ENCODE measurements at places on chromosomes 1 and 21.

DNA sequence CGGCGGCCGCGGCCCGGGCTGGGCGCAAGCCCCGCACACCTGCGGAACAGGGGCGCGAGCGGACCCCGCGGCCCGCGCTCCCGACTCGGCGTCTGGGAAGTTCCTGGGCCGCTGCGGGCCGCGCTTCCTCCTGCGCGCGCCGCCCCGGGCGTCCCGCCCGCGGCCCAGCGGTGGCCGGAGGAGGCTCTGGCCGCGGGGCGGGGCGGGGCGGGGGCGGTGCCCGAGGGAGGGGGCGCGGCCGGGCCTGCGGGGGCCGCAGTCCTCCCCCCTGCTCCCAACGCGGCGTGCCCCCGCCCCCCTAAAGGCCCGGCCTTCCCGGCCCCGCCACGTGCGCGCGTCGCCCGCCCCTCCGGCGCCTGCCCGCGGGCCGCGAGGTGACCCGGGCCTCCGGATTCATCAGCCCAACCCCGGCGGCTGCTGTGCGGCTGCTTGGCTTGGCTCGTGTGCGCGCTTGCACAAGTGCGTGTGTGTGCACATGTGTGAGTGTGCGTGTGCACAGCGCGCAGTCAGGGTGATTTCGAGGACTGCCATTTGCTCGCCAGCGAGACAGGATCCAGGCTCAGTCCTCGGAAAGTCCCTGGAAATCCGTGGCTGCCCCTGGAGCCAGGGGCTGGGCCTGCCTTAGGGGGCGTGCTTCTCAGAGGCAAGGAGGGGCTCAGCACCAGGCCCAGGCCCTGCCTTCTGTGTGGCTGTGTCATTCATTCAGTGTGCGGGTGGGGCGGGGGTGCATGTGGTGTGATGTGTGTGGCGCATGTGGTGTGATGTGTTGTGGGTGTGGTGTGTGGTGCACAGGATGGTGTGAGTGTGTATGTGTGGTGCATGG lies at the start of gene C2CD2:
C2CD2 (minus strand) TSS at position 188 of the 823 bp plus-strand sequence. CDS start 370 bp downstream, outside the sequence.
- DNase-seq: no peak

GRCh38 chr1:221335161-221336101 lies 406.5 kb downstream of the DUSP10 start:
- DNase-seq: no peak

GRCh38 chr21:30349572-30349971 lies 1.2 kb upstream of the KRTAP23-1 start:
- DNase-seq: no peak

- DNase-seq: no peak
These were observed 23.2 kb downstream of the SKI start for GRCh38 chr1:2251363-2251762.

GRCh38 chr1:27507960-27508665 lies 18.1 kb upstream of the WASF2 start:
- no peak for DNase-seq

- DNase-seq: no peak
These were observed 466.4 kb downstream of the SIPA1L2 start for GRCh38 chr1:232163533-232163932.

- no peak for DNase-seq
These were observed 47.8 kb upstream of the LAMC2 start for GRCh38 chr1:183138301-183138700.

DNA sequence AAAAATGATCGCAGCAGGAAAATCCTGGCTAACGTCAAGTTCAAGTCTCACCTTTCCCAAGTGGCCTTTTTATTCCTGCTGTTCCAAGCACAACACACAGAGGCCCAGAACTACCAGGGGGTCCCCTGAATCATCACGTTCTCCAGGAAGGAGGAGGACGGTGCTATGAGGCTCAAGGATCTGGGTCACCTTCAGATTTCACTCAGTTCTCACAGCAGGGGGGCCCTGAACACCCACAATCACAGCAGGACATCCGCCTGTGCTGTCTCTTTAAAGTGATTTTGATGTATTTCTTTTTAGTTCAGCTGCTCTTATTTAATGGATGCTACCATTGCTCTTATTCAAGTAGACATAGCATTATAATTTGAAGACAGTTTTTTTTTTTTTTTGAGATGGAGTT lies 173.4 kb downstream of the HUNK start:
- DNase-seq: no peak

DNA sequence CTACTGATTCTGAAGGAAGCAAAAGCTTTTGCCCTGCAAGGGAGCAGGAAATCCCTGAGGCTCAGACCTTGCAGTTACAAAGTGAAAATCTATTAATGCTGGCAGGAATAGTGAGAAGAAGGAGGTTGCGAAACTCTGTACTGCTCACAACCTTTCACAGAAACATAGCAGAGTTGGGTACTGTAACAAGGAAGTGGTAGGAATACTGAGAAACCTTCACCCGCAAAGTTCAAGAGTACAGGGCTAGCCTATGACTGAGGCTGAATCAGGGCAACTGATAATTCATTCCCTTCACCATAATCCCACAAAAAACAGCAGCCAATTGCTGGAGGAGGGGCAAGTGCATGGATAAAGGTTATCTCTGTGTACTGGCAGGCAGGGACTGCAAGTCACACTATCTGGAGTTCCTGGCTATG lies 23.9 kb upstream of the KCTD3 start:
- no peak for DNase-seq

- peak; percentile 64 for DNase-seq
These were observed 14.5 kb upstream of the CPT2 start for GRCh38 chr1:53182111-53182593.

DNA sequence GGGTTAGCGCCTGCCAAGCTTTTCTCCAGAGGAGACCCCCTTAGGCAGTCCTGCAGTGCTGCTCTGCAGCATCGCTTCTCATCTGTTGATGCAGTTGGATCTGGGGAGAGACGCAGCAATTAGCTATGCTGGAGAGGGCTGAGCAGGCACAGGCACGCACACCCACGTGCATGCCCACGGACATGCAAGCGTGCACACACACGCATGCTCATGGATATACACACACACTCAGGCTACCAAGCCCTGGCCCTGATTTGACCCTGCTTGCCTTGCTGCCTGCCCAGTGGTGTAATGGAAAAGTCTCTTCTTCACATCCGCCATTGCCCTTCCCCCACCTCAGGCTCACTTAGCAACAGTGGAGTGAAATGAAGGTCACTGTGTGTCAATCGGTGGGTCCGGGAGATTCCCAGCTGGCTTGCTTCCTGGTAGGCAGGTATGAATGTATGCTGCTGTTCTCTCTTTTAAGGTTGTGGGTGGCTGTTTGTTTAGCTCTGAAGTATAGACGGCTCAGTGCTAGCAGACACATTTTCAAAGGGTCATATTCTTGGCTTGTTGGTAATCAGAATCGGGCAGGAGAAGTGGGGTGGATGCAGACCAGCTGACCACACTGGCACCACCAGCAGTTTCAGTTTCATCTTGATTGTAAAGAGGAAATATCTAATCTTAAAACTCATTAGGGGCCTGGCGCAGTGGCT lies 9.5 kb downstream of the ATP1B1 start:
- no peak for DNase-seq

DNA sequence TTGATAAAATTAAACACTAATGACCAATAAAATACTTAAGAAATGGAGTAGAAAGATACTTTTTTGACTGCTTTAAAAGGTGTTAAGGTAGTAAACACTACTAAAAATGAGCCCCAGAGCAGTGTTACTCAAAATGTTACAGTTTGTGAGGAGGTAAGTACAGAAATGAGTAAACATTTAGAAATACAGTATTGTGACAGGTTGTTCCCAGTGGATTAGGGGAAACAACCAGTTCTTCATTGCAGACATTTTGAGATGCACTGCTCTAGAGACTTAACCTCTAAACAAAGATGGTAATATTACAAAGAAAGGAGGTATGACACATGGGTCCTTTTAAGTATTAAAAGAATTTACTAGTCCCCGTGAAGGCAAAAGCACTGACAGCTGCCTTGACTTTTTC lies 12.7 kb downstream of the DHX9 start:
- no peak for DNase-seq

GRCh38 chr1:24424990-24425389 lies 9.4 kb downstream of the NIPAL3 start:
- DNase-seq: no peak

DNA sequence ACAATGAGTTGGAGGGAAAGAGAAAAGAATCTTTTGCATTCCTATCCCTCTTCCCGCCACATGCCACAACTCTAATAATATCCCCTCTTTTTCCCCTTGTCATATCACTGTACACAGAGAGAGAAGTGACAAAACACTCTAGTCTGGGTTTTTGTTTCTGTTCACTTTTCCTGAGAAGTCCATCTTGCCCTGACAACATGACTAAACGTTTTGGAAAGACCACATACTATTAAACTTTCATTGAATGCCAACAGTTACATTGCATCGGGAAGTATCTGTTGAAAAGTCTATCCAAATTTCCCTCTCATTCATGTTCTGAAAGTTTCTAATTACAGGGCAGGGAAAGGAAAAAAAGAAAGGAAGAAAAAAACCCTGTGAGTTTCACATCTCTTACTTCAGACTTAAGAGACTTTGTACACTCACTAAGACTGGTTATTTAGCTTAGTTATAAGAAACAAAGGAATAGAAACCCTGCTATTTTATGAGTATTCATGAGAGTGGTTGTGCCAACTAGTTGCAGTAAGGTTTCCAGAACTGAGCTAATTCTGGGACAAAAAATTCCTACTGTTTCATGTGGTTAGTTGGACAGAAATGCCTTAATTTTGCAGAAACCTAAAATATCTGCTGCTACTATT lies 16.9 kb downstream of the PLA2G4A start:
- no peak for DNase-seq

- no peak for DNase-seq
These were observed 127.6 kb downstream of the C1orf21 start for GRCh38 chr1:184514447-184514846.

- no peak for DNase-seq
These were observed 168.7 kb downstream of the RRAGC start for GRCh38 chr1:38690790-38691449.

DNA sequence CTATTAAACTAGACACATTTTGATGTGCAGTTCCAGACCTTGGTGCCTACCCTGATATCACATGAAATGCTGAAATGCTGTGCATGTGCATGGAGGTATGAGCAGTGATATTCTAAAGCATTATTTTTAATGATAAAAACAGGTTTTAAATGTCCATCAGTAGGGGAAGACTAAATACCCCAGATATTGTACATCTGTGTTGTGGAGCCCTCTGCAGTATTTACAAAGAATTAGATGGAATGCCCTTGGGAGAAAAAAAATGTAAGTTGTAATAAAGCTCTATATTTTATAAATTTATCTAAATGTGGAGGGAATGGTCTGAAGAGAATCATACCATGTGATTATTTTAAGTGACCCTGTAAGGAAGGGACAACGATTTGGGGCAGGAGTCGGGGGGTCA lies 39.1 kb upstream of the IGSF5 start:
- DNase-seq: no peak
